ENCODE measurements at places on chromosomes 5 and 9. TPM values are rescaled to one million over a fixed set of nuclear protein-coding genes. Genes with fewer than 3 reads are reported as not detected.

Gene OR1Q1
- not detected for total RNA-seq

Gene CCL28
- 0.95 TPM for total RNA-seq

DNA sequence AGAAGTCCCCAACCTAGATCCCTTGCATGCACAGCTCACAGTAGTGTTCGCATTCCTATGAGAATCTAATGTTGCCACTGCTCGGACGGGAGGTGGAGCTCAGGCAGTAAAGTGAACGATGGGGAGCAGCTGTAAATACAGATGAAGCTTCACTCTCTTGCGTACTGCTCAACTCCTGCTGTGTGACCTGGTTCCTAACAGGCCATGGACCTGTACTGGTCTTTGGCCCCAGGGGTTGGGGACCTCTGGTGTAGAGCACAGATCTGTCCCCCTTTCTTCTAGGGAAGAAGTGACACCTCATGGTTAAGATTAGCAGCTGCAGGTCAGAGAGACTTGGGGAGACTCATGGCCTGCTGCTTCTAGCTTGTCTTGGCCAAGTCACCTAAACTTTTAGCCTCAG, 7.1 kb downstream of the ARHGEF28 start:
- no peak for DNase-seq
- peaks cover 72% of the 10 kb centered on the region for H3K4me1 ChIP-seq
- peaks cover 6% of the 10 kb centered on the region for H3K36me3 ChIP-seq
- H3K4me3 ChIP-seq: no peak overlapping the region

GRCh38 chr9:33480976-33481375, 7.3 kb upstream of the NOL6 start:
- no peak for DNase-seq
- no peaks in the 10 kb centered on the region for H3K36me3 ChIP-seq
- no peak overlapping the region for H3K4me3 ChIP-seq
- no peak overlapping the region for H3K27ac ChIP-seq
- no peaks in the 10 kb centered on the region for H3K4me1 ChIP-seq

- DNase-seq: no peak
- H3K27ac ChIP-seq: no peak overlapping the region
- H3K4me3 ChIP-seq: no peak overlapping the region
- no peaks in the 10 kb centered on the region for H3K36me3 ChIP-seq
- no peaks in the 10 kb centered on the region for H3K27me3 ChIP-seq
Measured at GRCh38 chr5:36423578-36424307, 122.0 kb upstream of the RANBP3L start.

DNA sequence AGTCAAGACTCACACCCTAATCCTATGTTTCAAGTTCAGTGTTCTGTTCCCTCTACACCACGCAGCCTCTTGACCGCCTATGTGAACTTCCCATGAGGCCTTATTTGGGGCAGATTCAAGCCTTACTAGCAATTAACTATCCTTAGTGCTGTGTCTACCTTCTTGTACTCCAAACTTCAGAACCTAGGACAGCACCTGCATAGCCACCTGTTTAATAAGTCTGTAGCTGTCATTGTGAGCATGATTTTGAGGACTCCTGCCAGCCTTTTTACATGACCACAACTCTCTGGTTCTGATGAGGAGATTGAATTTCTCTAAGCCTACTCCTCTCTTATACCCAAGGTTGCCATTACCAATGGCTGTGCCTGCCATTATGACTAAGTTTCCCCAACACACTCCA, 50.8 kb upstream of the PCSK1 start:
- DNase-seq: peak; percentile 48
- no peaks in the 10 kb centered on the region for H3K4me1 ChIP-seq
- no peak overlapping the region for H3K4me3 ChIP-seq
- H3K36me3 ChIP-seq: no peaks in the 10 kb centered on the region

DNA sequence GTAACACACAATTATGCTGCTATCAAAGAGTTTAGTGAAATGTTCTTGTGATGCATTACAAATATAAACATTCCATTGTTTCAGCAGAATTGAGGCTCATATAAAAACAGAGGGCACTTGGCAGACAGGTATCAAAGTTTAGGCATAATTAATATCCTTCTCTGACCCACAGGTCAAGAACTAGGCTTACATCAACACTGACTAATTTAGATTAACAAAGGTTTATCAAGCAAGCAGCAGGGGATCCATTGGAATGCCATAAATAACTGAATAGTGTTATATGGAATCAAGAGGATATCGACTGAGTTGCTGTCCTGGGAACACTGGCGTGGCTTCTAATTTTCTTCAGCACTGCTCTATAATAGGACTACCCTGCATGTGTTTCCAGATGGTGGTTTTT, 414.5 kb upstream of the ARRDC3 start:
- no peak overlapping the region for H3K27ac ChIP-seq
- no peak overlapping the region for H3K4me3 ChIP-seq
- no peaks in the 10 kb centered on the region for H3K4me1 ChIP-seq
- no peak for DNase-seq
- no peaks in the 10 kb centered on the region for H3K27me3 ChIP-seq

Gene PCAT7
- not detected for total RNA-seq

Gene DOLPP1
- total RNA-seq: 17.7 TPM

Gene COX7C
- 406 TPM for total RNA-seq

DNA sequence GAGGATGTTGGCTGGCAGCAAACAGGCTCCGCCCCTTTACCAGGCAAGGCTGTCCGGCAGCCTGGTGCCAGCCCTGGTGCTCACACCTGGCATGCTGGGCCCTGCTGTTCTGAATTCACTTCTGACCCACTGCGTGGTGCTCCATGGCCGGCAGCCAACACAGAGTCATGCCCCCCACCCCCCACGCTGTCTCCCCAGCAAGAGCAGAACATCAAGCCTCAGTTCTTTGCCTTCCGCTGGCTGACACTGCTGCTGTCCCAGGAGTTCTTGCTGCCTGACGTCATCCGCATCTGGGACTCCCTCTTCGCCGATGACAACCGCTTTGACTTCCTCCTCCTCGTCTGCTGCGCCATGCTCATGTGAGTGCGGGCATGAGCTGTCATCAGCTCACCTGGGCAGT, 12.6 kb upstream of the ENDOG start:
- no peak overlapping the region for H3K27ac ChIP-seq
- no peak overlapping the region for H3K4me3 ChIP-seq
- no peak for DNase-seq
- H3K27me3 ChIP-seq: no peaks in the 10 kb centered on the region
- no peaks in the 10 kb centered on the region for H3K4me1 ChIP-seq
- H3K36me3 ChIP-seq: peaks cover 44% of the 10 kb centered on the region

GRCh38 chr9:21709464-21710058, 92.9 kb upstream of the MTAP start:
- peak; percentile 69 for DNase-seq
- no peak overlapping the region for H3K4me3 ChIP-seq
- H3K4me1 ChIP-seq: no peaks in the 10 kb centered on the region
- H3K27ac ChIP-seq: no peak overlapping the region
- no peaks in the 10 kb centered on the region for H3K27me3 ChIP-seq

DNA sequence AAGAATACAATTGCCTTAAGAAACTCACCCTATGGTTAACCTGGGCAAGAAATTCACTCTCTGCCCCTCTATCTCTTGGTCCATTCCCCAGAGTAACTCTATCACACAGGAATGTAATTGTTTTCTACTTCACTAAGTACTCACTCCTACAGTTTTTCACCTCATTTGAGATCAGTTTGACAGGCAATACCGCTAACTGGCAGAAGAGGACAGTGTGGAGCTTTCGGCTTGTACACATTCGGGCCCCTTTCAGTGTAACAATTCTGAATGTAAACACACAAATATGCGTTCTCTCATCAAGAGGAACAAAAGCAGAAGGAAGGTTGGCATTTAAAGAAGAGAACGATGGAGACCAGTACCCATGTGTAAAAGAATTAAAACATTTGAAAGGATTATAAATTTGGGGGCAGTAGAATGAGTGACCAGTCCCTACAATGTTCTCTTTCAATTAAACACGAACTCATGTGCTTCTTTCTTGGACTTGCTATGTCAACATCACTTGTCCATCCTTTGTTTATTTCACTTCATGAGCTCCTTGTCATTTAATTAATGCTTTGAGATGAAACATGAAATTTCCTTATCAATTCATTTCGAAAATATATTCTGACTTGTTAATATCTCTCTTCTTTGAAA, 188.5 kb upstream of the GRAMD2B start:
- H3K27me3 ChIP-seq: no peaks in the 10 kb centered on the region
- no peak overlapping the region for H3K4me3 ChIP-seq
- peak; percentile 22 for DNase-seq
- no peak overlapping the region for H3K27ac ChIP-seq
- no peaks in the 10 kb centered on the region for H3K36me3 ChIP-seq

Gene FST
- 13.4 TPM for total RNA-seq

Gene CREB3
- 36.4 TPM for total RNA-seq

DNA sequence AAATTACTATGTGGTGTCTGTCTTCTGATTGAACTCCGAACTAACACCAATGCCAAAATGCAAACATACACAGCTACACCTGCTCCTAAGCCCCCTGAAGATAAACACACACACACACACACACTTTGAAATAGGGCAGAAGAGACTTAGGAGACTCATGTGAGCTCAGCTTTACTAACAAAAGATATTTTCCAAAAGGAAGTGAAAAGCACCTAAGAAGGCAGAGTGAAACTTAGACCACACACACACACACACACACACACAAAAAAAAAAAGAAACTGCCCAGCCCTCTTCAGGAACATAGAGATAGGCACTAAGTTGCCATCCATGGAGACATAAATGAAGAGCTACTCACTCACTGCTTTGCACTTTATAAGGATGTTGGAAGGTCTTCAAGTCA, 45.2 kb upstream of the APC start:
- no peaks in the 10 kb centered on the region for H3K4me1 ChIP-seq
- H3K27ac ChIP-seq: no peak overlapping the region
- no peaks in the 10 kb centered on the region for H3K36me3 ChIP-seq
- DNase-seq: no peak

- H3K36me3 ChIP-seq: no peaks in the 10 kb centered on the region
- H3K4me1 ChIP-seq: no peaks in the 10 kb centered on the region
- H3K27me3 ChIP-seq: no peaks in the 10 kb centered on the region
- no peak overlapping the region for H3K4me3 ChIP-seq
Measured at GRCh38 chr9:137370865-137371520, 52.0 kb downstream of the EXD3 start.

DNA sequence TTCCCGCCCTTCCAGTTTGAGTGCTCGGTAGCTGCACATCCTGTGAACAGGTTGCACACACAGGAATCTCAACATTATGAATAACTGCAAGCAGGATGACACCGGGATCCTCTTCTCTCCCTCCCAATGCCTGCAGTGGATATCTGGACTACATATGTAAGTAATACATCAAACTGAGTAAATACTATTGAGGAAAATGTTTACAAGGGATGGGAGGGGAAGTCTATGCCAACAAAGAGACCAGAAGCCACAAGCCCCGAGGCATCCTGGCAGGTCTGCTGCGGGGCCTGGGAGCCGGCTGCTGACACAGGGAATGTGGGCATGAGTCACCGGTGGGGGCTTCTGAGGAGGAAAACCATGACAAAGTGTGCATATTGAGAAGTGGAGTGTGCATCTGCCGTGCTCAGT, 8.6 kb upstream of the ANKRD33B start:
- H3K36me3 ChIP-seq: no peaks in the 10 kb centered on the region
- no peak overlapping the region for H3K27ac ChIP-seq

GRCh38 chr5:2017540-2018389, 135.0 kb upstream of the IRX4 start:
- no peaks in the 10 kb centered on the region for H3K27me3 ChIP-seq
- H3K4me1 ChIP-seq: no peaks in the 10 kb centered on the region
- DNase-seq: peak; percentile 14
- no peaks in the 10 kb centered on the region for H3K36me3 ChIP-seq
- no peak overlapping the region for H3K27ac ChIP-seq
- H3K4me3 ChIP-seq: no peak overlapping the region

Gene SEMA4D
- total RNA-seq: 15.7 TPM

GRCh38 chr5:44646016-44646415, 162.7 kb upstream of the MRPS30 start:
- no peak overlapping the region for H3K27ac ChIP-seq
- H3K27me3 ChIP-seq: no peaks in the 10 kb centered on the region
- no peaks in the 10 kb centered on the region for H3K36me3 ChIP-seq
- no peak overlapping the region for H3K4me3 ChIP-seq
- no peak for DNase-seq

Gene CCIN
- total RNA-seq: 0.22 TPM

Gene GABRA1
- not detected for total RNA-seq

GRCh38 chr9:33202018-33202417, 34.9 kb upstream of the B4GALT1 start:
- H3K27ac ChIP-seq: no peak overlapping the region
- H3K4me3 ChIP-seq: no peak overlapping the region
- peaks cover 31% of the 10 kb centered on the region for H3K27me3 ChIP-seq
- DNase-seq: no peak
- no peaks in the 10 kb centered on the region for H3K4me1 ChIP-seq

GRCh38 chr5:39775797-39776365, 351.1 kb upstream of the DAB2 start:
- H3K36me3 ChIP-seq: no peaks in the 10 kb centered on the region
- DNase-seq: no peak
- no peak overlapping the region for H3K4me3 ChIP-seq
- H3K4me1 ChIP-seq: peaks cover 5% of the 10 kb centered on the region
- H3K27me3 ChIP-seq: no peaks in the 10 kb centered on the region

GRCh38 chr9:105608721-105609598, 51.0 kb downstream of the FKTN start:
- H3K36me3 ChIP-seq: no peaks in the 10 kb centered on the region
- H3K4me3 ChIP-seq: no peak overlapping the region
- no peak overlapping the region for H3K27ac ChIP-seq
- no peaks in the 10 kb centered on the region for H3K27me3 ChIP-seq

- no peak overlapping the region for H3K27ac ChIP-seq
- H3K27me3 ChIP-seq: no peaks in the 10 kb centered on the region
Measured at GRCh38 chr5:87276655-87277054, 9.0 kb downstream of the RASA1 start.

DNA sequence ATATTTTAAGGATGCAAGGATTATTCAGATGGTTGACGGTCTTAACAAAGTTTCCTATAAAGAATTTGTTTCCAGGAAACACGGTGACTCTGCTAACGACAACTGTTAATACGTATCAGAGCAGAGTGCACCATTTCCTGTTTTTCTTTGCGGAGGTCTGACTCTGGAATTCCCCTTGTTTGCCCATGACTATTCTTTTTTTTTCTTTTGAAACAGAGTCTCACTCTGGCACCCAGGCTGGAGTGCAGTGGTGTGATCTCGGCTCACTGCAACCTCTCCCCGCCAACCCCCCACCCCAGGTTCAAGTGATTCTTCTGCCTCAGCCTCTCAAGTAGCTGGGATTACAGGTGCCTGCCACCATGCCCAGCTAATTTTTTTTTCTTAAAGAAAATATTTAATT, 115.9 kb downstream of the CDC42SE2 start:
- peak; percentile 95 for DNase-seq
- H3K4me3 ChIP-seq: no peak overlapping the region
- H3K27ac ChIP-seq: peak overlapping the region; percentile 99
- no peaks in the 10 kb centered on the region for H3K27me3 ChIP-seq
- peaks cover 35% of the 10 kb centered on the region for H3K4me1 ChIP-seq

DNA sequence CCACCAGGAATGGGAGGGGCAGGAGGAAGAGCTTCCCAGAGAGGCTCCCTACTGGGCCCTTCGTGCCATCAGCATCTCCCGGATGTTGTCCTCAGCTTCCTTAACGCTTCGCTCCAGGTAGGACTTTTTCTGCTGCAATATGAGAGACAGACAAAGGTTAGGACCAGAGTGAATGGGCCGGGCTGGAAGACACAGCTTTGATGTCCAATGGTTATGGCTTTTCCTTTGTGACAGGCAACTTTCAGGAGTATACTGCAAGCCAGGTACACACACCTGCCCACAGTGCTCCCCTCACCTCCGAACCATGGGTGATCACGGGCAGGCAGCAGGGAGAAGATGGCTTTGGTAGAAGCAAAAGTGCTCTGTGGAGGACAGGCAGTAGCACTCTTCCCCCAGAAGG, 57.0 kb downstream of the PFDN1 start:
- no peak overlapping the region for H3K4me3 ChIP-seq
- H3K36me3 ChIP-seq: no peaks in the 10 kb centered on the region
- peaks cover 50% of the 10 kb centered on the region for H3K4me1 ChIP-seq
- H3K27me3 ChIP-seq: no peaks in the 10 kb centered on the region
- H3K27ac ChIP-seq: peak overlapping the region; percentile 57

Gene GLDC
- total RNA-seq: 2.6 TPM

Gene N4BP3
- 38.2 TPM for total RNA-seq

Data from endothelial cell of umbilical vein (primary cell).